Activated T-helper 9 cell treated with anti-CD3 and anti-CD28 coated beads, Interleukin-2, amount 50 U/mL, for 16 hours (primary cell): ENCODE measurements at places on chromosomes 11 and 22.

DNA sequence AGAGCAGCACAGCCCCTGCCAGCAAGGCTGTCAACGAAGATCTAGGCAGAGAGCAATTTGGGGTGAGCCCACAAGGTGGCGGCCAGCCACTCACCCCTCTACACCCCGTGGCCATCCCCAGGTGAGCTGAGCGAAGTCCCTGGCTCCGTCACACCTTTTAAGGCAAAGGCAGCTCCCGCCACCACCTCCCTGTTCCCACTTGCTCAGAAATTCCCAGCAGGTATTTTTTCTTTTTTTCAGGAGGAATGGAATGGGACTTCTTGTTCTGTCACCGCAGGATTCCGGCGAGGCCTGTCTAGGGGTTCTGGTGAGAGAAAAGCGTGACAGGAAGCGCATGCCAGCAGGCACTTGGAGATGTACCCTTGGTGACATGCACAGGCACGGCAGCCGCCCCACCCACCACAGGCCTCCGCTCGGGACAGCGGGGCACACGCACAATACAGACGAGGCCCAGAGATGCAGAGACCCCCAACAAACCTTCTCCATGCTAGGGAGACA lies 10.0 kb downstream of the RPL3 start:
- DNase-seq, result no peak

- no peak for DNase-seq
These were observed 95.1 kb downstream of the MN1 start for GRCh38 chr22:27706489-27706888.

- DNase-seq, result no peak
These were observed 37.1 kb upstream of the OR8B8 start for GRCh38 chr11:124482362-124483147.

GRCh38 chr22:40425082-40425481 lies 54.7 kb downstream of the SGSM3 start:
- no peak for DNase-seq

DNA sequence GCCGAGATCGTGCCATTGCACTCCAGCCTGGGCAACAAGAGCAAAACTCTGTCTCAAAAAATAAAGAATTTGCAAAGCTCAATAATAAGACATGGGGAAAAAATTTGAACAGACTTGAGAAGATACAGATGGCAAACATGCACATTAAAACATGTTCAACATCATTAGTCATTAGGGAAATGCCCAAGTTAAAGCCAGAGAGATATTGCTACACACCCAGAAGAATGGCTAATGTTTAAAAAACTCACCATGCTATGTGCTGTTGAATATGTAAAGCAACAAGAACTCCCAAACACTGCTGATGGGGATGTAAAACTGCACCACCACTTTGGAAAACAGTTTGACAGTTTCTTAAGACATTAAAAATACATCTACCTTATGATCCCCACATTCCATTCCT lies 12.6 kb downstream of the LRRC75B start:
- DNase-seq, result no peak
